ENCODE measurements at places on chromosomes 11 and 22.

DNA sequence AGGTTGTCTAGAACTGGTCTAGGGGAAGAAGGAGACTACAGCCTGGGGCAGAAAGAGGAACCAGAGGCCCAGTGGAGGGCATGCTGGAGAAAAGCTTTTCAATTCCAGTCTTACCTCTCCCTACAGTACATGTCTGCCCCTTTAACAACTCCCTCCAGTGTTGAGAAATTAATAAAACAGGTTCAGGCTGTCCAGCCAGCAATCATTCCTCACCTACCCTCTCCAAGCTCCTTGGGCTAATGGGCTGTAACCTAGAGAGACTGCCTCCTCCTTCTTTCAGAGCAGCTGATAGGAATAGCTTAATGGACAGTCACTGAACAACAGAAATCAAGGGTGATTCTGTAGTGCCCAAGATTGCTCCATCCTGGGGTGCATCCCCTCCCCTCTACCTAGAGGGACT is 8.8 kb downstream of the SLC35F2 start:
- DNase-seq = no peak

- no peak for DNase-seq
Measured at GRCh38 chr11:70621241-70621640, 222.9 kb downstream of the CTTN start.

DNA sequence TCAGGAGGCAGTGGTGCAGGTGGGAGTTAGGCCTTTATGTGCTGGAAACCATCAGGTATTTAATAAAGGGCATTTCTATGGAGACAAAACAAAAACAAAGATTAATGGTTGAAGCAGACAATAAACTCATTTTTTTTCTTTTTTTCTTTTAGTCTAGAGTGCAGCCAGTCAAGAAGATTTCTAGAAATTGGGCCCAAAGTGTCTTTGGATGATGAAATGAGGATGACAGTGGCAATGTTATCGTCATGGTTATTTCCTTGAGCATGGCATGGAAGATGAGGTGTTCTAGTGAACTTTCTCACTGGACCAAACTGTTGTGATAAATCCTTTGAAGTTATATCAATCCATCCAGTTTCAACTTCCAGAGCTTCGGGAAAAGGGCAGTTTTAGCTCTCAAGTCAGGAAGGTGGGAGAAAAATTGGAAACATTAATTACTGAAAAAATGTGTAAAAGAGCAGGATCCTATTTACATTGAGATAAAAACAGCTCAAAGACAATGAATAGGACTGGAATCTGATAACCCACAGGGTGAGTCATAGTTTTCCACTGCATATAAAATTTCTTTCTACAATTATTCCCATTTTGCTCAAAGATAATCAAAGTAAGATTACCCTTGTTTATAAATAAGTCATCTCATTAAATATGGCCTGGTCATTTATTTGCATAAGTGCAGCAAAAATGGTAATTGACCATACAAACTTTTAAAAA is 33.0 kb downstream of the PRR5L start:
- DNase-seq = no peak

GRCh38 chr11:125371431-125371935 is 124.6 kb downstream of the FEZ1 start:
- no peak for DNase-seq

- DNase-seq = no peak
Measured at GRCh38 chr11:105046898-105047579, 1.9 kb upstream of the CARD16 start.

DNA sequence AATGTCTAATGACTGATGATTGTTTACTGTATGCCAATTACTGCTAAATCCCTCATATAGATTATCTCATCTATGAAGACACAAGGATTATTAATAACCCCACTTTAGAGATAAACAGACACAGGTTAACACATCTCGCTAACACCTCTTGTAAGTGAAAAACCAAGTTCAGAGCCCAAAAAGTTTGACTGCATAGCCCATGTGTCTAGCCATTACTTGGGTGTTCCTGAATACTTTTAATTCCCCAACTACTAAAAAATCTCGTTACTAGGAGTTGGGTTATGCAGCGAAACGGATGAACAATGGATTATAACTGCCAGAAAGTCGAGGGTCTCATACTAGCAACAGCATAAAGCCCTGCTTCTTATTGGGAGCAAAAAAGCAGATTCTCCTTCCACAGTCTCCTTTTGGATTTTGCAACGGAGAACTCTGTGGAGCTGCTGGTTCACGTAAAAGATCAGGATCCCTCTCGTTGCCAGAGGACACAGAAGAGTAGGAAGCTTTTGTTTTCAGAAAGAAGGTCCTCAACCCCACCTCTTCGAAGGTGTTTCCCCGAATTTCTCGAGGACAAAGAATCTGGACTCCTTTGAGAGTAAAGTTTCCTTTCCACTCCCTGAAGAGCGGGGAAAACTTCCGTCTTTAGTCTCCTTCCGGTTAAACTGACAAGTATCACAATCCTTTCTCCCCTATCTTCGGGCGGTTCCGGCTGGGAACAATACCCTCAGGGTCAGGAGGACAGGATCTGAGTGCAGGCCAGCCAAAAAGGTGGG is 979 bp downstream of the ZBED5 start:
- no peak for DNase-seq

DNA sequence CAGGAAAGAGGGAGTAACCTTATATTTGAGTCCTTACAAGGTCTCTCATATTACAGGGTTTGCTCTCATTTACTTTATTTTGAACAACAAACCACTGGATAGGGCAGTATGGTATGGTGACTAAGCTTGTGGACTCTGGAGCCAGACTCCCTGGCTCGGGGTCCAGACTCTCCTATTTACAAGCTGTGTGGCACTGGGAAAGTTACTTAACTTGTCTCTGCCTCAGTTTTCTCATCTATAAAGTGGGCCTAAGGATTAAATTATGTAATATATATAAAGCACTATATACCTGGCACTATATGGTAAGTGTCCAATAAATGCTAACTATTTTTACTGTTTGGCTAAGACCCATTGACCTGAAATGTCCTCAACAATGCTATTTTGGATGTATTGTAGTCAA is 1.7 kb upstream of the DCHS1 start:
- no peak for DNase-seq

DNA sequence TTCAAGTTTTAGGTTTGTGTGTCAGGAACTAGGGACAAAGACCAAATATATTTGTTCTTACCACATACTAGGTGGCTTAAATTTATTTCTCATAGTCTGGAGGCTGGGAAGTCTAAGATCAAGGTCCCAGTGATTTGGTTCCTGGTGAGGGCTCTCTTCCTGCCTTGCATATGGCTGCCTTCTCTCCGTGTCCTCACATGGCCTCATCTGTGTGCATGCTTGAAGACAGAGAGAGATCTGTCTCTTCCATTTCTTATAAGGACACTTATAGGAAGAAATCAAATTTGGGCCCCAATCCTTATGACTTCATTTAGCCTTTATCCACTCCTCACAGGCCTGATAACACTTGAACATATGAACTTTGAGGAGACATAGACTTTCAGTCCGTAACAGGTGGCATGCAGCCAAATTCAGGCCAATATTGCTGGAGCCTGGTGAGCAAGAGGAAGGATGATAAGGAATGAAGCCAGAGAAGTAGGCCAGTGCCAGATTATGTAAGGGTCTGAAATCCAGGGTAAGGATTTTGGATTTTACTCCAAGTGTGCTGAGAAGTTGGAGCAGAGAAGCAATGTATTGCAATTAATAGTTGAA is 35.1 kb downstream of the TTC17 start:
- DNase-seq = no peak

DNA sequence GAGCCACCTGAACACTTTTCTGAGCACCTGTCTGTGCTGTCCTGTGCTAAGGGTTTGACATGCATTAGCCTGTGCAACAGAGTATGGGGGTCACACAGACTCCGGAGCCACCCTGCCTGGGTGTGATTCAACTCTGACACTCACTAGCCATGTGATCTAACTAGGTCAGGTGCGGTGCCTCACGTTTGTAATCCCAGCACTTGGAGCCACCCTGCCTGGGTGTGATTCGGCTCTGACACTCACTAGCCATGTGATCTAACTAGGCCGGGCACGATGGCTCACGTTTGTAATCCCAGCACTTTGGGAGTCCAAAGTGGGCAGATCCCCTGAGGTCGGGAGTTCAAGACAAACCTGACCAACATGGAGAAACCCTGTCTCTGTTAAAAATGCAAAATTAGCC is 11.4 kb downstream of the UBE2L6 start:
- DNase-seq = no peak

Measured in effector memory CD4-positive, alpha-beta T cell (primary cell).